Endodermal cell (in vitro differentiated cells): ENCODE measurements at places on chromosomes 7 and 10. TPM values are rescaled to one million over a fixed set of nuclear protein-coding genes. Genes with fewer than 3 reads are reported as not detected.
A peak's percentile ranks its signal among the peaks of the same experiment; 100 is the strongest.

Gene SSC4D
- 18.3 and 21.9 TPM in 2 replicates for total RNA-seq

DNA sequence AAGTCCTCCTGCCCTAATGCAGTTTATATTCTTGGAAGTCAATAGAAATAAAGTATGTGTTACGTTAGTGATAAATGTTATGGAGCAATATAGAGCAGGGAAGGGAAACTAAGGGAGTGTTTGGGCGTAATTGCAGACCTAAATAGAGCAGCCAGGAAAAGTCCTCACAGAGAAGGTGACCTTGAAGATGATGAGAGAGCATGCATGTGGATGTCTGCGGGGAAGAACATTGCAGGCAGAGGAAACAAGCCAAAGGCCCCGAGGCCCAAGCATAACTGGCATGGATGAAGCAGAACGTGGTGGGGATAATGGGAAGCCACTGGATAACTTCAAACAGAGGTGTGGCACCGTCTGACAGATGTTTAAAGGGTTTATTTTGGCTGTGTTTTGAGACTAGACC, 12.5 kb downstream of the ADD3 start:
- H3K36me3 ChIP-seq = no peaks in the 10 kb centered on the region
- no peak overlapping the region for H3K4me3 ChIP-seq
- DNase-seq = no peak
- peaks cover 3% of the 10 kb centered on the region for H3K4me1 ChIP-seq
- no peak overlapping the region for H3K27ac ChIP-seq

DNA sequence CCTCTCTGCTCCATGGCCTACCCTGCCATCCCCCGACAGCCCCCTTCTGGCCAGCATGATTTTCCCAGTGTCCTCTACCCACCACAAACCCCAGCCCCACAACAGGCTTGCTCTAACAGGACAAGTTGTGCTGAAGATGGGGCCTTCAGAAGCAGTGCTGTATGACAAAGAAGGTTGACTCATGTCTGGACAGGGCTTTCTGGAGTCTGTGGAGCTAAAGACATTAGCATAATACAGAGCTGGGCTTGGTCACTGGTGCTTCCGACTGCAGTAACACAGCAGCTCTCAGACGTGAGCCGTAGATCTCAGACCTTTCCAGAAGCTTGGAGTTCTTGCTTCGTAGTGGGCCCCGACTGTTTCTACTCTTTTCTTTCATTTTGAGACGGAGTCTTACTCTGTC, 100.5 kb downstream of the GTF2IRD1 start:
- H3K36me3 ChIP-seq = peaks cover 45% of the 10 kb centered on the region
- no peak for DNase-seq
- no peak overlapping the region for H3K4me3 ChIP-seq
- no peak overlapping the region for H3K27ac ChIP-seq

- DNase-seq = peak; percentile 67
- H3K27ac ChIP-seq = no peak overlapping the region
- peak overlapping the region; percentile 71 for H3K4me3 ChIP-seq
- H3K27me3 ChIP-seq = peaks cover 78% of the 10 kb centered on the region
- H3K4me1 ChIP-seq = no peaks in the 10 kb centered on the region
Observed at GRCh38 chr10:114402871-114403540, 1.3 kb downstream of the AFAP1L2 start.
